ENCODE measurements at places on chromosomes 4 and X.

DNA sequence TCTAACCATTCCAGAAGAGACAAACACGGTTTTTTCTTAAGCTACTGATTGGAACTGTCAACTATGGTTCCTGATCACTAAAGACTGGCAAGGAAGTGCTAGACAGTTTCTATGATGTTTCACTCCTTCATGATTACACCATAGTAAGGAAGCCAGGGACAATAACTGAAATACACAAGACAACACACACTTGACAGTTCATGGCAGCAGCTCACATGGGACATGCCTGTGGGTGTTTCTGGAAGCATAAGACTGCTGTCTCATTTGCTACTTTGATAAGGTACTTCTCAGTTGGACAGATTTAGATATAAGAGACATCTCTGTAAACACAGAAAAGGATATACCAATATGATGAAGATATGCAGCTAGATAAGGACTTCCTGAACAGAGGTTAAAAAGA lies 8.3 kb upstream of the IRAK1 start:
- DNase-seq: no peak

GRCh38 chrX:32987142-32987541 lies 224.2 kb downstream of the DMD start:
- no peak for DNase-seq

- no peak for DNase-seq
These were observed 281.6 kb downstream of the SLC7A11 start for GRCh38 chr4:137960371-137961050.

- no peak for DNase-seq
These were observed 38.9 kb upstream of the TLR2 start for GRCh38 chr4:153645183-153645582.

DNA sequence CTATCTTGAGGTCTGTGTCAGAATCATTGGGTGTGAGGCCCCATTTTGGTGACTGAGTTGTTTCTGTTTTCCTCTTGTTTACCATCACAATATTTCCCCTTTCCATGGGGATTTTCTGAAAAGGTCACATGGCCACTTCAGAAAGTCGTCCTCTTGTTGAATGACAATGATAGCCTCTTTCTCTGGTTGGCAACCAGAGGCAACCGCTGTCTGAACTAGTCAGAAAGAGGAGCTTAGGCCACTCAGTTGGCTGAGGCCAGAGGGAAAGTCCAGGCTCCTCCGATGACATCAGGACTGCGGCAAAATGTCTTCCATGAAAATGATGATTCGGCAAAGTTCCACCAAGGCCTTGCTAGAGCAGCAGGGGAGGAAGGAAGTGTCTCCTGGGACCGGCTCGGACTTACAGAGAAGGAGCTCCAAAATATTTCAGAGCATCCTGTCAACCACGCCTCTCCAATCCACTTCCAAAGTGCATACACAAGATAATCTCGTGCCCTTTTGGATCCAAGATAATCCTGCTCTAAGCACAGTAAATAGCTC lies 19.1 kb upstream of the RBM47 start:
- DNase-seq: no peak

- DNase-seq: no peak
These were observed 113.9 kb upstream of the ANXA3 start for GRCh38 chr4:78437608-78438088.

- DNase-seq: peak; percentile 30
These were observed 87.8 kb downstream of the SH3KBP1 start for GRCh38 chrX:19799319-19800182.

GRCh38 chr4:10299601-10300000 lies 157.6 kb downstream of the ZNF518B start:
- no peak for DNase-seq

DNA sequence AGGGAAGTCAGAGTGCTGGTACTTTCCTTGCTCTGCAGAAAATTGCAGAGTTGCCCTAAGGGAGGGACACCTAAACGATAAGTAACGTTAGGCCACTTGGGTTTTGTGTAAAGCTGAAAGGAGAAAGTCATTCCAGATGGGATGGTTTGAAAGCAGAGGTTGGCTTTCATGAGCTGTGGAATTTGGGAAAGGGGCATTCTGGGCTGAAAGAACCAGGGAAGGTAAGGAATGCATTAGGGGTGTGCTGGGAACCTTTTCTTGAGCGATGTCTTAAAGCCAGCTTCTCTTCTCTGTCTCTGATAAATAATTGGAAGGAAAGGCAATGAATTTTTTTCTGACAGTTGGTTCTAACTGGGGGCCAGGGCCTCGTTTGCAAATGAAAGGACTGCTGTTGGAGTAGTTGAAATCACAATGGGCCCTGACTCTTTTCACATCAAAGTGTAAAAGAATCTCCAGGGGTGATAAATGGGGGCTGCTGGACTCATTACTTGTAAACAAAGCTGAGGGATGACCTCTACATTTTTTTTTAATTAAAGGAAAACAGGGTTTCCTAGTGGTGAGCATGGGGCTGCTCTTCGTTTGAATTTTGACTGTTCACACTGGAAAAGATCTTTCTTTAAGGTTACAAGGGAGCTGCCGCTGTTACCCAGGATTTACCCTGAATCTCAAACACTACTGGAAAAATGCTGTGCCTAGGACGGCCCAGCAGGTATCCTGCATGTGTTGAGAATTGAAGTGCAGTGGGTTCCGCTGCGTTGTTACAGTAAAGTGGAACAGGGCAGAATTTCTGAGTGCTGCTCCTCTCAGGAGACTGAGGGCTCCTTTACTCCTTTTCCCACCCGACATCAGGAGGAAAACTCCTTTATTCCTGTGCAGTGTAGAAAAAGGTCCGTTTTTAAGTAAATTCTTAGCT lies 25.0 kb downstream of the AFF1 start:
- DNase-seq: no peak

GRCh38 chr4:75180790-75181776 lies 248.2 kb downstream of the PARM1 start:
- DNase-seq: no peak

DNA sequence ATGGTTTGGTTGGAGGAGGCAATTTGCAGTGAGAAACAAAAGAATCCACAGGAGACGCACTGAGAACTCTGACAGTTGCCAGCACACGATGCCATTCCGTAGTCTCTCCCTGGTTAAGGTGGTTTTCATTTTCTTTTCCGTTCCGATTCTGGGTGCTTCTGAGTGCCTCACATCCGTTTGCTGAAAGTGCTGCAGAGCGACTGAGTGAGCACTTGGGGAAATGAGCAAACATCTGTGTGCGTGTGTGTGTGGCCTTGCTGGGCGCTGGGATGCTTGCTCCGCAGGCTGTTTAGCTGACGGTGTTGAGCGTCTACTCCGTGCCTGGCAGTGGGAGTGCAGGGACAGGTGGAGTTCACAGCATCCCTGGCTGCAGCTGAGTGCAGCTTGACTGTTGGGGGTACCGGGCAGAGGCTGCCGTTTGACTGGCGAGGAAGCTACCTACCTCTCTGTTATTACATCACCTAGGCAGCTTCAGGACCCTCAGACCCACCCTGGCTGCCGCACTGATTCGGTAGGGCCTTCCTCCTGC lies 49.3 kb downstream of the SORCS2 start:
- DNase-seq: no peak

GRCh38 chr4:41420541-41420940 lies 117.4 kb upstream of the LIMCH1 start:
- DNase-seq: no peak

Measured in stimulated activated CD8-positive, alpha-beta memory T cell treated with anti-CD3 and anti-CD28 coated beads, Interleukin-7, amount 100 ng/mL, for 4 hours (primary cell).